ENCODE measurements at places on chromosomes 5 and 9.

DNA sequence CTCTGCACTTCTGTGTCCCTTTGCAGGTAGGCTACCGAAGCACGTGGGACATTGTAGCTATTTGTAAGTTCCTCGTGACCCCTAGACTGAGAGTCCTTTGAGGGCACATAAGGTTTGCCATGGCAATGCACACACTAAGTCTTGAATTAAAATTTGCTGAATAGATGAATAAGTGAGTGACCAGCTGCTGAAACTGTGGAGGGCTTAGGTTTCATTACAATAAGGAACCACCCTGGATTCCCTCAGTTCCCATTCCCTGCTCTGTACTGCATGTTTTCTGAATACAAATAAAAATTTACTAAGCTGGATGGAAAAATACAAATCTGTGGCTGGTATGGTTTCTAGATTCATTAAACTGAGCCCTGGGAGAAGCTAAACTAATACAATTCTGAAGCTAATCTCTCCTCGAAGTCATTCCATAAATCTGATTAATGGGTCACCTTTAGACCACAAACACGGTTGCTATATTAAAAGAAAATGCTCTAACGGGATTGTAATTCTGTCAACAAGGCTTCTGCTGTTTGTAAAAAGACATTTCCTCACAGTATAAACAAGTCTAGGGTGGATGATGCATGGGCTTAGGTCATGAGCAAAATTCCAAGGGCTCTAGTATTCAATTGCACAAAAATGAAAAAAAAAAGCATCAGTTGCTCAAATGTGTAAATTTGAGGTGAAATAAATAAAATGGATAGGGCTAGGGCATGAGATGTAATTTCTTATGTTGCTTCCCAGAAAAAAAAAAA is 172.3 kb downstream of the ATP10B start:
- no peak for DNase-seq

DNA sequence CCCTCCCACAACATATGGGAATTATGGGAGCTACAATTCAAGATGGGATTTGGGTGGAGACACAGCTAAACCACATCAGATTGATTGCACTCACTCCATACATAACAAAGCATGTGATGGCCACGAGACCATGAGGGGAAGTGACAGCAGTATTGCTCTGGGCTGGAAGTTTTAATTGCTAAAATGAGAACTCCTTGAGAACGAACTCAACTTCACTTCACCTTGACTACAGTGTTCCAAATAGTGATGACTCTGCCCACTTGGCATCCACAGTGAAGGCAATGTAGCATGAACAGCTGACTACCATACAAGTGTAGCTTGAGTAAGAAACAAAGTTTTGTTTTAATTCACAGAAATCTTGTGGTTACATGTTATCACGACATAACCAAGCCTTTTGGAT is 739 bp upstream of the SPINK7 start:
- DNase-seq = no peak

DNA sequence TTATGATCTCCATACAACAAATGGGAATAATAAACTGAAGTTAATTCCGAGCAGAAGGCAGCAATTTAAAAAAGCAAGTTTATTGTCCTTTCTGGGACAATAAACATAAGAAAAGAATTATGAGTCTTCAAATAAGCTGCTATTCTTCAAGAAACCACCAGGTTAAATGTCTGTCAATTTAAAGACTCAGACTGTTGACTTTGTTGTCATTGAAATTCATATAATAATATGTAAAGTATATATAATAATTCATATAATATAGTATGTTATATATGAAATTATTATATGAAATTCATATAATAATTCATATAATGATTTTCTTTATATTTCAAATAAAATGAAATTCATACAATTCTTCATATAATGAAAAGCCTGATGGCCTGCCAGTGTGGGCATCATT is 497.5 kb upstream of the RGMB start:
- no peak for DNase-seq

GRCh38 chr5:129609710-129610109 is 138.2 kb upstream of the MINAR2 start:
- DNase-seq = no peak

GRCh38 chr9:105273731-105274130 is 29.3 kb downstream of the SLC44A1 start:
- no peak for DNase-seq

- no peak for DNase-seq
These were observed 108.6 kb upstream of the SPOCK1 start for GRCh38 chr5:137607771-137608170.

DNA sequence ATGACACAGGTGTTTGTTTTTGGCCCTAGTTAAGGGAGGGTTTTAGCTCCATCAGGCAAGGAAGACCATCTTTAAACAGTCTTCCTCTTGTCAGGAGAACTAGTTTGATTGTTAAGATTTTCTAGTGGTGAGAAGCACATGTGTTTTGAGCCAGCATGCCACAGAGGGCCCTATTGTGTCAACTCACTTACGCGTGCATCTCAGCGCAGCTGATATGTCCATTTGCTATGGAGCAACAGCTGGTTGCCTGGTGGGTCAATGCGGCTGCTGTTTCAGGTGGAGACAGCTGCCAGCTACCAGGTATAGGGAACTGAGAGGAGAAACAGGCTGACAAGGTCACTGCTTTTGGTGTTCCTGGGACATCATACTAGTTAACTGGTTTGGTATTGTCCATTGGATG is 100.5 kb upstream of the PRRC1 start:
- no peak for DNase-seq

DNA sequence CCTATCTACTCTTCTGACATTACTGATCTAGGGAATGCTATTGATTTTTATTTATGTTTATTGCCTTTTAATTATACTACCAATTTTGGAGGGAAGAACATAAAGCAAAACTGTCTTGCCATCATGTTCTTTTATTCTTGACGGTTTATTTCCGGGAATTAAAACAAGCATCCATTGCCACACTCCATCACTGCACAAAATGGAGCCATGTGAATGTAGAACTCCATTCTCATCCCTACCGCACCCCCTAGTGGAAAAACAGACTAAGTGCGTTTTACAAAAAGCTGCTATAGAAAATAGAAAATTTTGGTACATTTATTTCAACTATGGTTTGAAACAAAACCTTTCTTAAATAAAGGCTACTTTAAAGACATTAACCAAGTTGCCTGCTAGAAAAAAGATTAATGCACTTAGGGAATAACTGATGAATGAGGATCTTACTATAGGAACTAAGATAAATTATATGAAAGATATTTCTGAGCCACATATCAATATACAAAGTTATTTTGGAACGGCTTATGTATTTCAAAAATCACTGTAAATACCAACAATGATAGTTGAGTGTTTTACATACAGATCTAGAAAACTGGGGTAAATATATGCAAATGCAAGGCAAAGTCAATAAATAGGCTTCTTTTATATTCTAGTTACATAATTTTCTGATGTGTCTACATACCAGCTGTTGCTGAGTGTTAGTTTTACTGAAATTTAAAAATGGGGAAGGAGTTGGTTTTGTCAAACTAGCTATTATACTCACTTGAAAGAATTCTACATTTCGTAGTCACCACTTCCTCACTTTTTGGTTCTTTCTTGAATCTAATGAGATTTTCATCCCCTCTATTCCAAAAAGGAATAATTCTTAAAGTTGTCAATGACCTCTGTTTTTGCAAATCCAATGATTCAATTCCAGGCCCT is 26.5 kb downstream of the OXCT1 start:
- no peak for DNase-seq

- no peak for DNase-seq
These were observed 138.3 kb downstream of the BASP1 start for GRCh38 chr5:17355586-17356346.

DNA sequence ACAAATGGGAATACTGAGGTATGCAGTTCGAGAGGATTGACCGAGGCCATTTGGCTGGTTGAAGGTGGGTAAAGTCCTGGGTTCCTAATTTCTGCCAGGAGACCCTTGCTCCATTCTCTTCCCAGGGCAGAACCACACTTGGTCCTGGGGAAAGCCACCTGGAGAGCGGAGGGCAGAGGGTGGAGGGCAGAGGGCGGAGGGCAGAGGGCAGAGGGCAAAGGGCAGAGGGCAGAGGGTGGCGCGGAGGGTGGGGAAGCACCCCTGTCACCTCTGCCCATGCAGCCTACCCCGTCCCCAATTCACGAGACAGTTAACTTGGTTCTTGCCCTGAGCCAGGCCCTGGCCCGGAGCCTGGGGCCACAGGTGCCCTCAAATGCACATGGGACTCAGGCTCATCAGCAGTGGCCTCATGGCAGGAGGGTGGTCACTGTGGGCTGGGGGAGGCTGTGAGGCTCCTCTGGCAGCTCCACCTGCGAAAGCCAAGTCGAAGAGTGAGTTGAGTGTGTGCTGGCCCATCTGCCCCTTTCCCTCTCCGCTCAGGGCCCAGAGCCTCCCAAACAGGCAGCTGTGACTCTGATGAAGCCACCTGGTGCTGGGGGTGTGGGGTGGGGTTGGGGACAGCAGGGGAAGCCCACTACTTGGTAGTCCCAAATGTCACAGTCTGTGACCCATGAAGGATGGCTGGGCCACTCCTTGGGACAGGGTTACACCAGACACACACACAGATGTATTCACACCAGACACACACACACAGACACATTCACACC is 28.0 kb upstream of the FCN1 start:
- no peak for DNase-seq

DNA sequence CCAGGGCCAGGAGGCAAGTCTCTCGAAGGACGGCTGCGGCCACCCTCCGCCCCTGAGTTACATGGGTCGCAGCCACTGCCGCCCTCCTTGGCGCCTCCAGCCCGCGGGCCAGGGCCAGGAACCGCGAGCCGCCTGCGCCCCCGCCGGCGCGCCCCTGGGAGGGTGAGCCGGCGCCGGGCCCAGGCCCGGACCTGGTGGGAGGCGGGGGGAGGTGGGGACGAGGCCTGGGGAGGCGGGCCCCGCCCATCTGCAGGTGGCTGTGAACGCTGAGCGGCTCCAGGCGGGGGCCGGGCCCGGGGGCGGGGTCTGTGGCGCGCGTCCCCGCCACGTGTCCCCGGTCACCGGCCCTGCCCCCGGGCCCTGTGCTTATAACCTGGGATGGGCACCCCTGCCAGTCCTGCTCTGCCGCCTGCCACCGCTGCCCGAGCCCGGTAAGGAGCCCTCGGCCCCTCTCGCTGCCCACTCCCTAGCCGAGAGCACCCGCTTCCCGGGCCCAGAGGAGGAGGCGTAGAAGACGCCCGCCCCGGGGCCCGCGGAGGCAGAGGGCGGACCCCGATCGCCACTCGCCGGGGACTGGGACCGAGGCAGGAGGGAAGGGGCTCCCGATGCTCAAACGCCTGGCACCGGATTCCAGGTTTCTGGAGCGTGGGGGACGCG is at the start of gene ASS1:
ASS1 (plus strand) TSS at position 397 of the 657 bp plus-strand sequence. CDS start 7,268 bp downstream, outside the sequence.
- no peak for DNase-seq

DNA sequence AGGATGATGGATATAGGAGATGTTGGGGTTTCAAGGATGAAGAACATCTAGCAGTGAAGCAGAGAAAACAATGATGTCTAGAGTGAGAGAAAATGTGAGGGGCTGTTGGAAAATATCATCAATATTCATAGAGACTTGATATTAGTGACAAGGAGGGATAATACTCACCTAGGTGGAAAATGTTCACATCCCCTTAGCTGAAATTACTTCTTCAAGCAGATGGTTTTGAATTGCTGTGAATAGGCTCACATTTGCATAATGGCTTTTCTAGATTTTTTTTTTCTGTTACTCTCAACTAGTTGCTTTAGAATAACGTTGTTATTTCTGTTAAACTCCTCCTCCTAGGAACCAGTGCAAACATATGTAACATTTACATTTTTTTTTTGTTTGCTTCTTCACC is 61.6 kb upstream of the MAP1B start:
- no peak for DNase-seq

GRCh38 chr5:9605041-9605838 is 24.9 kb downstream of the TAS2R1 start:
- DNase-seq = no peak

- DNase-seq = no peak
These were observed 17.9 kb upstream of the DOLPP1 start for GRCh38 chr9:129063061-129063460.

DNA sequence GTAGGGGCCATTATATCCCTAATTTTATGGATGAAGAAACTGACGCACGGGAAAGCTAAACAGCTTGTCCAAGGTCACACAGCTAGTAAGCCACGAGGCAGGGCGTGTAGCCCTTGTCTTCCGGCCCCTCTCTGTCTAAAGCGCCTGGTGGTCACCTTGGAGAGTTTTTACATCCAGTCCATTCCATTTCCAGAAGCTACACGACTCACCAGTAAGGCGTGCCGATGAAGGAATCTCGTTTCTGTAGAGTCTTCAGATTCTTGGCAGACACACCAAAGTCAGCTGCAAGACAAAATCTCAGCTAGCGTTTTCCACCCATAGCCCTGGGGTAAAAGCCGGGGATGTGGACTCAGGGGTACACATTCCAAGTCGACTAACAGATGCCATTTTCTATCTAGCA is 80.5 kb downstream of the STK10 start:
- DNase-seq = no peak

DNA sequence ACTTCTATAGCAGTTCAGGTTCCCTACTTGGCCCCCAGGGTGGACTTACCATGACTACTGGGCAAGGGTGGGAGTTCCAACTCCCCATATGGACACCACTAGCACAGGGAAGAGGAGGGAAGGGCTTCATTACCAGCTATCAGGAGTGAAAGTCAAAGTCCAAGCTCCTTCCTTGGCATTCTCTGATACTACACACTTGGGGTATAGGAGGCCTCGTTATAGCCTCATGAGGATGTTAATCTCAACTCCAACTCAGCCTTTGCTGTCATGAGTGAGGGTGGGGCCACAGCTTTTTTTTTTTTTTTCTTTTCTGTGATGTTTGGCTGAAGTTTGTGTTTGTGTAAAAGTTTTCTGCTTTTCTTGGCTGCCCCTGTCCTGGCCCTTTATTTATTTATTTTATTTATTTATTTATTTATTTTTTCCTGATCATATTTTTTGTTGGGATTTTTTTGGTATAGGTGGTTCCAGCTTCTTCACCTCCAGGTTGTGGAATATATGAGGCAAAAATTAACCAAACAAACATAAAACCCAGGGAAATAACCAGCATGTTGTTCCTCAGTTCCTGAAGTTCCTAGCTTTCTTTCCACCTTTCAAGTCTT is 8.7 kb downstream of the GARIN3 start:
- DNase-seq = no peak

DNA sequence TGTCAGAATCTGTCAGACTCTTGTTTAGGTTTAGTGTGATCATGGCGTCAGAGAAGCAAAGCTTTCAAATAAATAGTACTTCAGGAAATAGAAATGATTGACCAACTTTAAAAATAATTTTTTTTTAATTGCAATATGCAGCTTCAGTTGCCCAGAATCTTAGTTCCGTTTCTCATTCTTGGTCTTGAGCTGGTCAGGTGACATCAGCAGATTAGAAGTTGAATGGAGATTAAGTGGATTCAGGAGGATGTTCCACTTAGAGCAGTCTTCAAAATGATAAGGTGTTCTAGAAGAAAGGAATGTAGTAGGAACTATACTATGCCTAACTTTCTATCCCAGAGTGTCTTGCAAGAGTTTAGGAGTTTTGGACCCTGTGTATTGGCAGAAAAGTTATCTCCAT is 30.6 kb downstream of the OTULIN start:
- DNase-seq = no peak

GRCh38 chr9:136609838-136610311 is 52.8 kb upstream of the EGFL7 start:
- no peak for DNase-seq

Measured in cerebellar nuclear complex (tissue), 1 donor.